CD4-positive, alpha-beta T cell treated with Interferon alpha-2 for 1 hour (primary cell): ENCODE measurements at places on chromosomes 7 and 10.

GRCh38 chr10:112434988-112435619 lies 11.6 kb downstream of the ZDHHC6 start:
- peak; percentile 32 for DNase-seq

- DNase-seq = no peak
These were observed 34.5 kb upstream of the TAC1 start for GRCh38 chr7:97697396-97697795.

- no peak for DNase-seq
These were observed 2.9 kb downstream of the PLXNA4 start for GRCh38 chr7:132573251-132573955.

DNA sequence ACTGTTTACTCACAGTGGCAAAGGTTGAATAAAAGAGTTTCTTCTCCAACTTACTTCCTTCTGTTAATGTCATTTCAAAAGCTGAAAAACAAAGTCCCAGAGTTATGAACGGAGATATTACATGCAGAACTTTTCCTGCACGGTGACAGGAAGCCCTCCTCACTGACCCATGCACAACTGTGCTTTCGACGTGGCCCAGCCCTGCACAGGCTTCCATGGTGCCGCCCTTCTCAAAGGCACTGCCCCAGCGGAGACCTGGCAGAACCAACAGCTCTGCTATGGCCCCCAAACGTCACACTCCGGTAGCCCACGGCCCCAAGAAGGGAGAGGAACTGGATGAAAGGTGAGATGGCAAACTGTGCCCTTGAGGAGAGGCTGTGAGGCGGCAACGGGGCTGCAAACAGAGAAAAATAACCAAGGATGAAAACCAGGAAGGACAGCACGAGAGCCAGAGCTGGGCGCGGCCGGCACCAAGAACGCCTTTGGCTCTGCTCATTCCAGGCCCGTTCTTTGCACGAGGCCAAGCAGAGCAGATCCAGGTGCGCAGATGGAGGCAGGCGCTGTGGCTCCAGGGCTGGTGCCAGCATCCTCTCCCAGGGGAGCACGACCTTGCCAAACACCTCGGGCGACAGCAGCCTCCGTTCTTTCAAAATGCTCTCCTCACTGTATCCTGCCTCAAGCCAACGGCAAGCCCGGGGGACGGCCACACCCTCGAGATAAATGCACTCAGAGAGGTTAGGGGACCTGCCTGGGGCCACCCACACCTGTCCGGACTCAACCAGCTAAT lies 7.0 kb upstream of the FUOM start:
- DNase-seq = no peak

DNA sequence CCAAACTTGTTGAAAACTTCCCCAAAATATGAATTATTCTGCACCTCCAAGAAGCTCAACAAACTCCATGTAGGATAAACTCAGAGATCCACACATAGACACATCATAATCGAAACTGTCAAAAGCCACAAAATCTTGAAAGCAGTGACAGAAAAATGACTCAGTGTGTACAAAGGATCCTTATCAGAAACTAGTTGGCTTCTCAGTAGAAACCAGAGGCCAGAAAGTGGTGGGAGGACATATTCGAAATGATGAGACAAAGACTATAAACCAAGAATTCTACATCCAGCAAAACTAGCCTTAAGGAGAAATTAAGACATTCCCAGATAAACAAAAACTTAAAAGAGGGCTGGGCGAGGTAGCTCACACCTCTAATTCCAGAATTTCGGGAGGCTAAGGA lies 38.5 kb downstream of the MCMBP start:
- DNase-seq = no peak

- DNase-seq = no peak
These were observed 40.4 kb upstream of the KIAA1217 start for GRCh38 chr10:24168258-24169170.

- no peak for DNase-seq
These were observed 43.8 kb upstream of the ARL4A start for GRCh38 chr7:12643644-12644043.

DNA sequence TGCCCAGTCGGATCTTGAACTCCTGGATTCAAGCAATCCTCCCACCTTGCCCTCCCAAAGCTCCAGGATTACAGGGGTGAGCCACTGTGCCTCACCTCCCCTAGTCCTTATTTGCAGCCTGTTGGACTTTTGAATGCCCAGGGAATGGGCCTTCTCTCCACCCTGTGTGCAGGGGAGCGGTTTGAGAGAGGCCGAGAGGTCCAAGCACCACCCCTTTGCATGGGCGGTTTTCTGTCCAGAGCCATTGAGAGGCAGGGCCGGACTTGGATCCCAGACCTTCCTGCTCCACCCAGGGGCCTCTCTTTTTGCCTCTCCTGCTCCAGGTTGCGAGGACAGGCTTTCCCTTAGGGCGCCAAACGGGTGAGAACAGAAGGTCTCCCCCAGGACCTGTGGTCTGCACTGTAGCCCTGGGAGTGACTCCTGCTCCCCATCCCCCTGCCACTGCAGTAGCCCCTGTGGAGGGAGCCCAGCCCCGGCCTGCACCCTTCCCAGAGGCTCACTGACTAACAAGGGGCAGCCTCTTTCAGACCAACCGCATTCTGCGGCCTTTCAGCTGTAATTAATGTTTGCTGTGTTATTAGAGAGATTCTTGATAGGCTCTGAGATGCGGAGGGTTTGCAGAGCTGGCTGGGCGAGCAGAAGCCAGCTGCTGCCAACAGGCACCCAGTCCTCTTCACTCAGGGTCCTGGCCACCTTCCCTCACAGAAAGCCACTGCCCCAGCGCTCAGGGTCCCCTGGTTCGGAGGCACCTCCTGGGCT lies 57.9 kb downstream of the ELFN1 start:
- no peak for DNase-seq

GRCh38 chr10:19317952-19318351 lies 269.4 kb downstream of the MALRD1 start:
- no peak for DNase-seq

GRCh38 chr7:26856176-26856985 lies 8.0 kb downstream of the SKAP2 start:
- no peak for DNase-seq

DNA sequence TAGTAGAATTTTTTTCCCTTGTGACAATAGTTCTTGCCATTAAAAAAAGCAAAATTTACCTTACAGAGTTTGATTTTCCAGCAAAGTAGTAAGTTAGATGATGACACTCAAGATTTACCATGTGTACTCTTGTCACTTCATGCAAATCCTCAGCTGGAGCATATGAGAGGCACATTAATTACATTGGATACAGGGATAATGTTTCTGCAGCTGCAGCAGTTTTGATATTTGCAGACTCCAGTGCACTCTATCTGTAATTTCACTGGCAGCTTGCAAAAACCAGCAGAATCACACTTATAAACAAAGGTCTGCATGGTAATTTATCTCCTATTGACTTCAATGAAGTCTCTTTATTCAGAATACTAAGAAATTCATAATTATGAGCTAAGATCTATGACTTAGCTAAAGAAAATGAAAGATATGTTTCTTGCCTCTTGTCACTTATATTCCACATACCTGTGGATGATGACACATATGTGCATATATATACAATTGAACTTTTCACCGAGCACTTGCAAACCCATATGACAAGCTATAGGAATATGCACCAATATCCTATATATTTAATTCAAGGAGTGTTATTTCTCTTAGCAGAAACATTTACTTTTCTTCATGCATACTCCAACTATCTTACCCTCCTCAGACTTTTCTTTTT lies 530.6 kb downstream of the PHTF2 start:
- DNase-seq = no peak

GRCh38 chr7:39605087-39605486 lies 18.3 kb upstream of the RALA start:
- DNase-seq = no peak

GRCh38 chr7:36278620-36279172 lies 111.0 kb upstream of the ANLN start:
- no peak for DNase-seq

DNA sequence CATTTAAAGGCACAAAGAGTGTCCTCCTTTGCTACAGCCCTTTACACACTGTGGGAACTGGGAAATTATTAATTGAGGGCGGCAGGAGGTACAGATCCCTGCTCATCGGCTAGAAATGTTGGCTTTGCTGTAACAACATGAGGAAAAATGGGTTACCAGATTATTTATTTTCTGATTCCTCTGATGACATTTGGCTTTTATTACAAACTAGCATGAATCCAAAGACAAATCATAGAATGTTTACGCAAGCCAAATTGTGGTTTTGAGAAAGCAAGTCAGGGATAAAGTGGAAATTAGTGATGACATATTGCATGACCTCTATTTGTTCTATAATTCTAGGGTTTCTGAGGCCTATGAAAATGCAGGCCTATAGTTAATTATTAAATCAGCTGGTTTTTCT lies 126.1 kb upstream of the TMEM196 start:
- DNase-seq = no peak

DNA sequence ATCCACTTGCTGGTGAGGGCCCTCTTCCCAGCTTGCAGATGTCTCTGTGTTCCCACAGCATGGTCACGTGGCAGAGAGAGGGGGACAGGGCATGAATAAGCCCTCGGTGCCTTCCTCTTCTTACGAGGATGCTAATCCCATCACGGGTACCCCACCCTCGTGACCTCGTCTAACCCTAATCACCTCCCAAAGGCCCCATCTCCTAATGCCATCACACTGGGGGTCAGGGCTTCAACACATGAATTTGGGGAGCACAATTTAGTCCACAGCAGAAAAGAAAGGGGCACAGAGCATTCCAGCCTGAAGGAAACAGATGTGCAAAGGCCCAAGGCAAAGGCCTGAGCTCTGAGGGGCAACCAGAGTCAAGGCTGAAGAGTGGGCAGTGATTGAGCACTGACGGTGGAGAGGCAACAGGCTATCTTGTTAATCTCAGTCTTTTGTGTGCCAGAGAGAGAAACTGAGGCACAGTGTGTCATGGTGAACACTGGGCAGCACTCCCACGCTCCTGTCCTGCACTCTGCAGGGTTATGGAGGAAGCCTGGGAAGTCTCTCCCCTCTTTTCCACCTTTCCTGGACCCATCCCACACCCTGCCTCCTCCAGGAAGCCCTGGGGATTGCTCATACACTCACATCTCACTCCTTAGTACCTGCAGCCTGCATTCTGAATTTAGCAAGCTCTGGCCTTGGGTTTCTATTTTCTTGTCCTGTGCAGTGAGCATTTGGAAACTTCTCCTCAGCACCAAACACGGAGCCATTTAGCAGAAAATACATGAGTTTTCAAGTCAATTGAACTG lies 49.0 kb downstream of the ALOX5 start:
- DNase-seq = no peak

DNA sequence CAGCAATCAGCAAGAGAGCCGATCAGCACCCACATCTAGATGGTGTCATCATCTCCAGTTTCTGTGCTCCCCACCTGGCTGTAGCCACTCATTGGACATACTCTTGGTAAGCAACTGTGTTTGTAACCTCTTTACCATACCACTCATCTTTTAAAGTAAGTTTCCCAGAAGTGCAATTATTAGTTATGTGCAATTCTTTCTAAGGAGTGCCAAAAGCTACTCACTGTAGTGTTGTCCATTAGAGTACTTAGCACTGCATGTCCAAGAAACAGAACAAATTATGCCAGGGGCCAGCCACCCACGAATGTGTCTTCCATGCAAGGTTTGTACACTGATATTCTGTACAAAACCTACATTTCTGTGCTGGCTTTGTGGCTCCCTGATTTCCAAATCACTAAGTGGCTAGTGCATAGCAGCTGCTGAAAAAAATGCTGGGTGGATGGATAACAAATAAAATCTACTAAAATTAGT lies 131.9 kb downstream of the SRPK2 start:
- no peak for DNase-seq
